ENCODE measurements at places on chromosomes 16 and 17.

- no peak for ATAC-seq
Observed at GRCh38 chr16:4519274-4520058, 19.1 kb downstream of the CDIP1 start.

- peak; percentile 89 for ATAC-seq
Observed at GRCh38 chr17:77465358-77466041, 324.7 kb downstream of the SEC14L1 start.

DNA sequence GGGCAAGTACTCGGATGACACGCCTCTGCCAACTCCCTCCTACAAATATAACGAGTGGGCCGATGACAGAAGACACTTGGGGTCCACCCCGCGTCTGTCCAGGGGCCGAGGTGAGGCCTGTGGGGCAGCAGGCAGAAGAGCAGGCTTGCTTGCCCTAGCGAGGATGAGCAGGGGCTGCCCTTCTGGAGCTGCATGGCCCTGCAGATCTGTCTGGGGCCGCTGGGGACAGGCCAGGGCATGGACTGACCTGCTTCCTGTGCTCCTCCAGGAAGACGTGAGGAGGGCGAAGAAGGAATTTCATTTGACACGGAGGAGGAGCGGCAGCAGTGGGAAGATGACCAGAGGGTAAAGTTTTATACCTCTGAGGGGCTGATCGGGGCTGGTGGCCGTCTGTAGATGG, 5.3 kb downstream of the DHX38 start:
- no peak for ATAC-seq

- no peak for ATAC-seq
Observed at GRCh38 chr17:60390186-60390585, 1.7 kb downstream of the USP32 start.

DNA sequence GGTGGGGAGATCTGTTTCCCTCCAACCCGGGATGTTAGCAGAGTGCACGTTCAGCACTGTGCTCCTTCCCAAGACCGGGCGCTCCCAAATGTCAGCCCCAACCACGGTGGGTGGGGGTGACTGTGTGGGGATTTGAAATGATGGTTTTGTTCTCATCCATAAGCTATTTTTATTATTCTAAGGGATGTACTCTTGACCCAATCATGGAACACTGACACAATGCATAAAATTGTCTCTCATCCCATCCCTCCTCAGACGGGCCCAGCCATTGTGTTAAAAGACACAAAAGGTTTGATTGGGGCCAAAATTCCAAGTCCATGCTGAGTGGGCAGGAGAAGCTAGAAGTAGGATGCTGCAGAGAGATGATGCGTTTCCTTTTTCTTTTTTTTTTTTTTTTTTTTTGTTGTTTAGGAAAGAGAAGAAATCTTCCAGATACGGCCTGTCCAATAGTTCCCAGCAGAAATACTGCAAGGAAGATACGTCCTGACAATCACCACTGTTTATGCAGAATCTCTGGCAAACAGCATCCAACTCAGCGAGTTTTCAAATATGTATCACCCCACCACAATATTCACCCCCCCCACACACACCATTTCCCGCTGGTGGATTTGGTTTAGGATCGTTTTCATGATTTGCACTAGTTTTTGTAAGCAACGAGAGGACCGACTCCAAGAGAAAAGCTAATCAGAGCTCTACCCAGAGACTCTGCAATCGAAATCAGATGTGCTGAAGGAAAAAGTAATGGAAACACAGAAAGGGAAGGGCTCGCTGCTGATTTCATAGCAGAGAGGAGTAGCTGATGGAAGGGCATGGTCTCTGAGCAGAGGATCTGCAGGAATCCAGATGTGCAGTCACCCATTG, 163.5 kb upstream of the DYNLRB2 start:
- no peak for ATAC-seq

DNA sequence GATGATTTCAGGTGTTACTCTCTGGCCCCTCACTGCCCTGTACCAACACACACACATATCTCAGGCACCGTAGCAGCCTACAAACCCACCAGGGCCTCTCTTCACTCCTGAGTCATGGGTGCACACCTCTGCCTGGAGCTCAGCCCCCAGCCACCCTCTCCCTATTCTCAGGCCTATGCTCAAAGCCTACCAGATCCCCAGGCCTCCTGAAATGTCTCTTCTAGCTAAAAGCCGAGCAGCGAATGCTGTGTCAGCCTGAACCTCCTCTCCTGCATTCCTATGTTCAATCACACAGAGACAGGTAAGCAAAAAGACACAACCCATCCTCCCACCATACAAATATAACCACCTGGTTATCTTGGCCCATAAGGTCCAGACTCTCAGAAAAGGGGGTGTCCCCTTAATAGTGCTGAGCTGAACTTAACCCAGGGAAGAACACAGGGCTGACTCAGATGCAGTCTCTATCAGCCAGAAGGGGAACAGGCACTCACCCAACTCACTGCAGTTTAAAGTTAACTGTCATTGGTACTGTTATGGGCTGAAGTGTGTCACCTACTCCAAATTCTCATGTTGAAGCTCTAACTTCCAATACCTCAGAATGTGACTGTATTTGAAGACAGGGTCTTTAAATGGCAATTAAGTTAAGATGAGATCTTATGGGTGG, 62.0 kb upstream of the TEKT3 start:
- no peak for ATAC-seq

DNA sequence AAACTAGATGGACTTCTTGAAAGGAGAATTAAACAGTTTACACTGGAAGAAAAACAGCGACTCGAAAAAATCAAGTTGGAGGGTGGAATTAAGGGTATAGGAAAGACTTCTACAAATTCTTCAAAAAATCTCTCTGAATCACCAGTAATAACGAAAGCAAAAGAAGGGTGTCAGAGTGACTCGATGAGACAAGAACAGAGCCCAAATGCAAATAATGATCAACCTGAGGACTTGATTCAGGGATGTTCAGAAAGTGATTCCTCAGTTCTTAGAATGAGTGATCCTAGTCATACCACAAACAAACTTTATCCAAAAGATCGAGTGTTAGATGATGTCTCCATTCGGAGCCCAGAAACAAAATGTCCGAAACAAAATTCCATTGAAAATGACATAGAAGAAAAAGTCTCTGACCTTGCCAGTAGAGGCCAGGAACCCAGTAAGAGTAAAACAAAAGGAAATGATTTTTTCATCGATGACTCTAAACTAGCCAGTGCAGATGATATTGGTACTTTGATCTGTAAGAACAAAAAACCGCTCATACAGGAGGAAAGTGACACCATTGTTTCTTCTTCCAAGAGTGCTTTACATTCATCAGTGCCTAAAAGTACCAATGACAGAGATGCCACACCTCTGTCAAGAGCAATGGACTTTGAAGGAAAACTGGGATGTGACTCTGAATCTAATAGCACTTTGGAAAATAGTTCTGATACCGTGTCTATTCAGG, 85.0 kb downstream of the C17orf58 start:
- peak; percentile 82 for ATAC-seq

GRCh38 chr17:3879186-3879585, 13.7 kb downstream of the CAMKK1 start:
- no peak for ATAC-seq

- ATAC-seq = no peak
Observed at GRCh38 chr17:4362141-4362540, 4.3 kb downstream of the UBE2G1 start.

DNA sequence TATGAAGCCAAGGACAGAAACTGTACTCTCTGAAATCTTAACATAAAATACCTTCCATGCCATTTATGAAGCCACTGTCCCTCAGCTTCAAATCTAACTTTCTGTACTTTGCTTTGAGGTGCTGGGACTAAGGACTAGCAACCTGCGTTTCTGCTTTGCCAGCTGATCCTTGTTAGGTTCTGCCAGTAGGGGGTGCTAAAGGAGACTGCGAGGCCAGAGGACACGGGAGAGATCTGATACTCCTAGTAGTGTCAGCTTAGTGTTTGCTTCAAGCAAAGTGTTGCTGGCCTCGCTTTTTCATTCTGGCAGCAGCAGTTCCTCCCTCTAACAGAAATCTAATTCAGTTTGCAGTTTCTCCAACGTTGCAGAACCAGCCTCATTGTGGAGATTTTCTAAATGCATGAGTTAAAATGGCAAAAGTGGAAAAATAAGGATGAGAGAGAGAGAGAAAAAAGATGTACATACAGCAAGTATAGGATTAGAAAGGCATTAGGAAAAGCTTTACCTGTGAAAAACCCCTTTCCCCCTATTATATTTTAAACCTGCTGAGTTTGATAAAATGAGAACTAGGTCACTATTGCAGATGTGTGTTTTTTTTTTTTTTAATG, 297.5 kb downstream of the CA10 start:
- ATAC-seq = no peak

- peak; percentile 67 for ATAC-seq
Observed at GRCh38 chr17:32882734-32883133, 5.8 kb upstream of the MYO1D start.

DNA sequence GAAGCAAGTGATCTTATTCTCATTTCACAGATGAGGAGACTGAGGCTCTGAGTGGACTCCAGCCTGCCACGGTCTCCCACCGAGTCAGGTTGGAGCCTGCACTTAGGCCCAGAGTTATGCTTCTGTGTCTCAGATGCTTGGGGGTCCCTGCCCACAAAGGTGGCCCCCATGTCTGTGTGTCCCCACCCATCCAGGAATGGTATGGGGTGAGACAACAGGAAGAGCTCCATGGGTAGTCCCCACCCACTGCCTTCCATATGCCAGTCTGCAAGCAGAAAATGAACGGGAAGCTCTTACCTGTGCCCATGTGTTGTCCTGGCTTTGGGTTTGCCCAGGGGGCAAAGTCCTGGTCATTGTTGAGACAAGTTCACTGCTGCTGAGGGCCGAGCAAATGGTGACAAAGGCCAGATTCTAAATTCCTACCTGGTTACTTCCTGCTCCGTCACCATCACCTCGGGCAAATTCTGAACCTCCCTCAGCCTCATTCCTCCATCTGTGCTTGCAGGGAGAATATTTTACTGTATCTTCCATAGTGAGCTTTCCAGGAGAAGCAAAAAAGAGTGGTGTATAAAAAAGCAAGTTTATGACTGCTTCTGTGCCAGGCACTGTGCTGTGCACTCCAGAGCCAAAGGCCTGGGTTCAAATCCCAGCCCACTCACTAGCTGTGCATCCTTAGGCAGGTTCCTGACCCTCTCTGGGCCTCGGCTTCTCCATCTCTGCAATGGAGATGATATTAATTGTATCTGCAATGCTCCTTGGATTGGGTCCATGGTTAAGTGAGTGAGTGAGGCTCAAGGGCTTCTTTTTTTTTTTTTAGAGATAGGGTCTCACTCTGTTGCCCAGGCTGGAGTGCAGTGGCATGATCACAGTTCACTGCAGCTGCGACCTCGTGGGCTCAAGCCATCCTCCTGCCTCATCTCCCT, 9.3 kb downstream of the IL4R start:
- ATAC-seq = no peak

GRCh38 chr16:82814059-82814458, 187.3 kb downstream of the CDH13 start:
- ATAC-seq = no peak

GRCh38 chr16:18853694-18854093, 52.3 kb upstream of the ARL6IP1 start:
- ATAC-seq = peak; percentile 53

DNA sequence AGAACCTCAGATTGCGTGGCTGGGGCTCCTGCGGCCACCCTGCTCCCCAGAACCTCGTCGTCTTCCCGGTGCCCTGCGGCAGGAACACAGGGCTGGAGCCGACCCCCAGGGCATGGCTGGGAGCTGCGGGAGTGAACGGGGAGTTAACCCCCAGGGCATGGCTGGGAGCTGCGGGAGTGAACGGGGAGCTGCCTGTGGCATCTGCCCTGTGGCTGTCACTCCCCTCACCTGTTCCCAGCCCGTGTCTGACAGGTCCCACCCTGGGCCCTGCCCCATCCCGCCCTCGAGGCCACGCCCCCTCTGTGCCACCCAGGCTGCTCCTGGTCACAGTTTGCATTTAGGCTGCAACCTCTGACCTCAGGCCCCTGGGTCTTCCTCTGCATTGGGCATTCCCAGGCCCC, 39.4 kb upstream of the ACSF3 start:
- ATAC-seq = no peak

DNA sequence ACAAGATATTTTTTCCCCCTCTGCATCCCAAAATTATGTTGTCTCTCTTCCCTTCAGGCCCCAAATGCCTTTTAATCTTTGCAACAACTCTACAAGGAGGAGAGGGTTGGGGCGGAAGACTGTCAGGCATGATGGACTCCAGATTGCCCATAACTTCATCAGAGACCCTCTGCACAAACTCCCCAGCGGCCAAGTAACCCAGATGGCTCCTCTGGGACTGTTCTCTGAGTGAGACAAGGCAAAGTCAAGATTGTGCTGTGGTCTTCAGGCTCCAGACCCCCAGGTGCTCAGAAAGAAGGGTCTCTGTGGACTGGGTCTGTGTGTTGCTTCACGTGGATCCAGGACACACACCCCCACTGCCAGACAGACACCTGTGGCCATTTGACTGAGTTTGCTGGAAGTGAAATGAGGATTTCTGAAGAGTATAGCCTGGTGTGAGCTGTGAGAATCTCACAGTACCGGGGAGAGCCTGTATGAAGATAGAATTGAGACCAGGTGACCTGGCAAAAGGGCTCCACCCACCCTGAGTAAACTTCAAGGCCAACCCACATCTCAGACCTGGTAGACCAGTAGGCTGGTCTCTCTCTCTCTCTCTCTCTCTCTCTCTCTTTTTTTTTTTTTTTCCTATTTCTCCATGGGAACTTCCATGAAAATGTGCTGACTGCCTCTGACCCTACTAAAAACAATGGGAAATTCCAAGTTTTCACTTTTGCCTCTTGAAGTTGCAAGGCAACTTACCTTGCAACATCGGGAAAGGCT, 354.1 kb downstream of the SOX9 start:
- no peak for ATAC-seq

DNA sequence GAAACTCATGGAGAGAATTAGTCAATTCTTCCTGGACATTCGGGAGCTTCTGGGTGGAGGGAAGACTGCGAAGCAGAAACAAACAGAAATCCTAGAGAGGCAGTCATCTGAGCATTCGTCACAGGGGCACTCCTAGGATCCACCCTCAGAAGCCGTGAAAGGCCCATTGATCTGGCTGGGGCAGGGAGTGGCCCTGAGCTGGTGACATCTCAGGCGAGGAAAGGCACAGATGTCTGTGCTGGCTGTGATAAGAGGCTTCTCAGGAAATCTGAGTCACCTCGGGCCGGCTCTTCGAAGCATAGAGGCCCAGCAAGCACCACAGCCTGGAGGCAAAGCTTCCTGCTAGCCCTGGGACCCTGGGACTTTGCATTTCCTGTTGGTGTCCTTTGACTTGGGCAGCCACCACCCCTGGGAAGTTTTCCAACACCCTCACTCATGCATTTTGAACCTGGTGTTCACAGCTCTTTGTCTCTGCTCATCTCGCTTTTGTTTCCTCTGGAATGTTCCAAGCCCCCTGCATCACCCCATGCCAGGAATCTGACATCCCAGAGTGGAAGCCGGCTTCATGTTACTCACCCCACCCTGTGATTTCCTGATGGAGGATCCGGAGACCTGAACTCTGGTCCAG, 23.3 kb upstream of the CDRT4 start:
- ATAC-seq = no peak

Measured in activated CD4-positive, CD25-positive, alpha-beta regulatory T cell treated with anti-CD3 and anti-CD28 coated beads, Interleukin-2, amount 50 U/mL, for 24 hours (primary cell).